ENCODE measurements at places on chromosomes 5 and 9.

DNA sequence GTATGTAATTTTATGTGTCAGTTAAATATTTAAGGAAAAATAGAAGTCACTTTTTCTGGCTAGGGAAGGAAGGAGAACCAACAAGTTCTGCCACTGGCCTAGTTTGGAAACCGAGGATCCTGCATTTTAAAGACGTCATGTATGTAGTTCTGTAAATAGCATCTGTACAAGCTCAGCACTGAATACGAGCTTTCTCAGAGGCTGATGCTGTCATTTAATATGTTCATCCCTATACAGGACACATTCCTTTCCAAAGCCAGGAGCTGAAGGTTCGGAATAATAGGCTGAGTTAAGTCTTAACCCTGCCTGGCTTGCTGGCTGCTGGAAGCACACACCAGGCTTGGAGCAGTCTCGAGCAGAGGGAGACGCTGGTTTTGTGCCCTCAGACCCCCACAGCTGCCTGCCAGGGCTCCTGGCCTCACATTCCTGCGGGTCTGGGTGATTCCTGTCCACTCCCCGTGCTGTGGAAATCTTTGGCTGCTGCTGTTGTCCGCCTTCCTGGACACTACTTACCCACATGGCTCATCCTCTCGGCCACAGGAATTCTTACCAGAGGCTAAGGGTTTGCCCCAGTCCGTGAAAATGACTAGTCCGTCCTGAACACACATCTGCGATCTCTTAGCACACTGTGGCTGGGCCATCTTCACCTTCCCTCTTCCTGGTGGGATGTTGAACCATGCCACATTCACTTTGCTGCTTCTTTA is 36.6 kb downstream of the SLC46A2 start:
- DNase-seq = no peak

GRCh38 chr5:30900367-30900766 is 293.1 kb upstream of the CDH6 start:
- DNase-seq = no peak

DNA sequence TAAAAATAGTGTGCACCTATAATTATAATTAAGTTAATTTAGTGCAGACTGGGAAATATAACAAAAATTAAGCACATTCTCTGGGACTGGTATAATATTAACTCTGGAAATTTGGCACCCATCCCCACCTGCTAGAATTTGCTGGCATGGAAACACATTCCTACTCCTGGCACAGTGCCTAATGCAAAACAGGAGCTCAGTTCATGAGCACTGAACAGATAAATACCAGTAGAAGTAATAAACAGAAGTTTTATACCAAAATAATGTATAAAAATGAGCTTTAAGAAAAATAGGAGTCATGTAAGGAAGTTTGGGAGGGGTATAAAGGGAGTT is 23.7 kb upstream of the NPR3 start:
- DNase-seq = no peak

DNA sequence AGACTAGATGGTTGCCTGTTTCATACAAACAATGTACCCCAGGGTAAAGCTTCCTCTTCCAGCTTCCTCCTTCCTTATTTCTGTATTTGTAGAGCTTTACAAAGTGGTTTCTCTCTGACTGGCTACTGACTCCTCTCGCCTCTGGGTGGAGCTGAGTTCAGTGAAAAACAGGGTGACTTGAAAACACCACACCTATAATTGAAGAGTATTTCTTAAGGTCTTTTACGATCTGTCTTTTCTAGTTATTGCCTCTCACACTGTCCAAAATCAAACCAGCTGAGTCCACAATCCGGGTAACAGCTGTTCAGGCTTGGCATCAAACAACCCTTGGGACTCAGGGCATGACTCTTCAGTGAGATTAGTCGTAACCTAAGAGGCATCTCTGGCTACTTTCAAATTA is 200.4 kb downstream of the ARRDC3 start:
- DNase-seq = no peak

GRCh38 chr9:77877976-77878375 is 153.6 kb downstream of the GNAQ start:
- no peak for DNase-seq

DNA sequence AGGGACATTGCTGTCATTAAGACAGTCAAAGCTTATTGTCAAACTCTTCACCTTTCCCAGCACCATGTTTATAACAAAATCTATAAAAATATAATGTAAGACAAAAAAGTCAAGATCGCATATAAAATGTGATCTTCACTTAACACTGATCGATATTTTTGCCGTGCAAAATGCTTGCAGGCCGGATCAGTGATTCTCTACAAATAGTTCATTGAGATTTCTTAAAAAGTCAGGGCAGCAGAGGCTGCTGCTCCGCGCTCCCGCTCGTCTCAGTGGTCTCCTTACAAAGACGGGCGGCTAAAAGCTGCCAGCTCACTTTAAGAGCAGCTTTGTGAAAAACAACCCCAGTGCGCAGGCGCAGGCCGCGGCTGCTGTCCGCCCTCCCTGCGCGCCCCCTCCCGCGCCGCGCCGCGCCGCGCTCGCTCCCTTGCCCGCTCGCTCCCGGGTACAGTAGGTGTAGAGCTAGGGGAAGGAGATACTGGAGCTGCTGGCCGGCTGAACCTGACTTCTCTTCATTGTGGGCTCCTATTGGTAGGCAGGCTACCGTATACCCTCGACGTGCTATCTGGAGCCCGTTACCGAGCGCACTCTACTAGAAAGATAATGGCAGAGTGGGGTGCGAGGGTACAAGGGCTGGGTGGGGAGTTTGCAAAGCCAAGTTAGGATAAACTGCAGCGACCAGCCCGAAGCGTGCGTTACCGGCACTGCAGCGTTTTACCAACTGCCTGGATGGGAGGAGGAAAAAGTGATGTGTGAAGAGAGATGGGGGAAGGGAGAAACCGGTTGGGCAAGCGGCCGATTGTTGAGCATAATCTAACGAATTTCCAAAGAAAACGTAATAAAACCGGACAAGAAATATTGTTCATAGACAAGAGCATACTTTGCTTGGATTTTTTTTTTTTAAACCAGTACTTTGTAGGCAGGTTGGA is at the start of gene ARRDC3:
ARRDC3 (minus strand) TSS at position 291 of the 929 bp plus-strand sequence; CDS start at position 66, 225 bp downstream.
- peak; percentile 90 for DNase-seq

DNA sequence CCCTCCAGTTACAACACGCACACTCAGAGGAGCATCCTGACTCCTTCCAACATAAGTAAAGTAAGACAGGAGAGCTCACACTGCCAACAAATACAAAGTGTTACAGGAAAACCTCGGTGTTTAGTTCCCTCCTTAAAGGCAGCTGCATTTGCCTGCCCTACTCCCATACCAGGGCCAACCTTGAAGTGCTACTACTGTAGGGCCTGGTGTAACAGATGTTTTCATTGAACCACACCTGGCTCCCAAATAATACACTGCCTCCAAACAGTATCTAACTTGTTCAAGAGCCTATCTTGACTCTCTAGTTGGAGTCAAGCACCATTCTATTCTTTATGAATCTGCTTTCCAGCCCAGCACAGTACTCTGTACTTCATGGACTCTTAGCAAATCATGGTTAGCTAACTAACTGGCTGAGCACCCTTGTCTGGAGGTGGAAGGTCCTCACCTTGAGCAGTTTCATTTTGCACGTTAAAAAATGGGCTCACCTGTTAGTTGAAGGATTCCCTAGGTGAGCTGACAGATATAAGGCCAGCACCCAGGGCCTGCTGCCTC is 34.6 kb downstream of the TTC39B start:
- DNase-seq = no peak

DNA sequence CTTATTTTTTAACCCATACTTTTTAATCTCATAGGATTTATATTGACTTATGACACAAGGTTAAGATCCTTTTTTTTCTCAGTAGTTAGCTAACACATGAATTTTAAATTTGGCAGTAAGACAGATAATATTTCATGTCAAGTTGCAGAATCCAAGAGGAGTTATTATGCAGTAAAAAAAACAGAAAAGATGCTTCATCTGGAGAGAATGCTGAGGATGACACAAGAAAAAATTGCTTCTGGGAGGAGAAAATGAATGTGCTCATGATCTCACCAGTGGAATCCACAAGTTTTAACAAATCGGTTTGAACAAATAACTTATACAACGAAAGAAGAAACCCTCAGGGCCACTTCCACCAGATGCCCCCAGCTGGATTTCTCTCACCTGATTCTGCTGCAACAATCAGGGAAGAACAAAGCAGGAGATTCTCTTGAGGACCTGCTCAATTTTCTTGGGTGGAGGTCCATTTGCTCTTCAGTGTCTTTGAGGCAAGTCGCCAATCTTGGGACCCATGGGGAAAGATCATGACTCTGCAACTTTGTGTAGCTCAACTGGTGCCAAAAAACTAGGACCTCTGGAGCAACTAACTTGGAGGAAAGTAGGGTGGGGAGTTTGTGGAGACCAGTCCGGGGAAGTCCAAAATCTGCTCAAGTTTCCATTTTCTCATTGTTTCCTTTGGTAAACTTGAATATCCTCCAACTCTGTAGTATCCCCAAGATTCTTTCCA is 50.5 kb upstream of the TNFSF15 start:
- DNase-seq = no peak

- DNase-seq = no peak
These were observed 114.5 kb downstream of the FER start for GRCh38 chr5:108862211-108862610.

- no peak for DNase-seq
These were observed 310.9 kb downstream of the BNC2 start for GRCh38 chr9:16559418-16560188.

DNA sequence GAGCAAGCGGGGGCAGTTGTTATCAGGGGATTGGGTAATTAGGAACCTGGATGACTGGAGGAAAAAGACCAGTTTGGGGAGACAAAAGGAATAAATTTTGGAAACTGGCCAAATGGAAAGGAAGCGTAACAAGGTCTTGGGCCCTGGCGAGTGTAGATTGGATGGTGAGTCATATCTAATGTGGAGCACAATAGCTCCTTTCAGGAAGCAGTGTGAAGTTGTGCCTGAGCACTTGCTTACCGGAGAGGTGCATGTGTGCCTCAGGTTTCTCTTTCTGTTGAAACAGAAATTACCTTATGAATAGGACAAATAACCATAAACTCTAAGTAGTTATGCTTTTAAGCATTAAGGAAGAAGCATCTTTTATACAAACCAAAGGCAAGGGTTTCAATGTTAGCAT is 176.4 kb downstream of the KIF4B start:
- no peak for DNase-seq

DNA sequence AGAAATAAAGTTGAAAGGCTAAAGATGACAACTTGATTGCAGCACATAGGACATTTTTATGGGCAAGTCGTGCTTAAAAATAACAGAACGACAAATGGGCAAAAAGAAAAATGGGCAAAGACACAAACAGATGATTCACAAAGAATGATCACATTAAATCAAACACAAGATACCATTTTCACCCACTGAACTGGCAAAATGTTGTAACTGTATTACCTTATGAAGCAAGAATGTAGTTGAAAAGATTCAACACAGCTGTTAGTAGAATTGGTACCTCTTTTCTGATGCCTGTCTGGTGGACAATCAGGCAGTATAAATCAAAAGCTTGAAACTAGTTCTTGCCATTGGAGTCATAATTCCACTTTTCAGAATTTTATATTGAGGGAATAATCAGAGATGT is 81.0 kb upstream of the PALM2AKAP2 start:
- no peak for DNase-seq

DNA sequence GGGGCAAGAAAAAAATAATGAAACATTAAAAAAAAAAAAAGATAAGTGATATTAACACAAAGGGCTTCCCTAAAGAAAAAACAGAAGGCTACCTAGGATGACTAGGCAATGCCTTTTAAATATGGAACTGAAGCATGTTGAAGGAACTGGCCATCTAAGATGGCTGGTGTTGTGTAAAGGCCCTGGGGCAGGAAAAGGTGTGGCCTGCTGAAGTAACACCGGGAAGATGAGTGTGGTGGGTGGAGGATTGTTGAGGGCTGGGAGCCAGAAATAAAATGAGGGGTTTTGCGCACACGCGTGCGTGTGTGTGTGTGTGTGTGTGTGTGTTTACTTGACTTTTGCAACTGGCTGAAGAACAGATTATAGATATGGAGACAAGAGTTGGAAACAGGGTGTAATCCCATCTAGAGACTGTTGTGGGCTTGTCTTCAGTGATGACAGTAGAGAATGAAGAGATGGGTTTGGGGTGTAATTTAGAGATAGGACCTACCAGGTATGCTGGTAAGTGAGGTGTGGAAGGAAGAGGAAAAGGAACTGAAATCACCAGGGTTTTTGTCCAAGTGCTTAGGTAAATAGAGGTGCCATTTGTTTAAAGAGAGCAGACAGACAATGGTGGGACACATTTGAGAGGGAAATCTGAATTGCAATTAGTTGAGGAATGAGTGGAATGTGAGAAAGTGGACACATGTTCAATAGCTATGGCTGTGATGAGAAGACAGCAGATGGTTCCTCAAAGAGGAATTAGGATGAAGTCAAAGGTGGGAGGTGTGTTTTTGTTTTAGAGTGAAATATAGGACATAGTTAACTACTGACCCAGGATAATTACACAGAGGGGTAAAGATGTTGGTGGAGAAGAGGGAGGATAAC is 33.9 kb downstream of the RAD23B start:
- DNase-seq = no peak

GRCh38 chr9:113475031-113475430 is 11.5 kb downstream of the RGS3 start:
- no peak for DNase-seq

- DNase-seq = no peak
These were observed 65.1 kb upstream of the IQGAP2 start for GRCh38 chr5:76337953-76338451.

- DNase-seq = no peak
These were observed 591.4 kb downstream of the CCDC171 start for GRCh38 chr9:16143947-16144890.

DNA sequence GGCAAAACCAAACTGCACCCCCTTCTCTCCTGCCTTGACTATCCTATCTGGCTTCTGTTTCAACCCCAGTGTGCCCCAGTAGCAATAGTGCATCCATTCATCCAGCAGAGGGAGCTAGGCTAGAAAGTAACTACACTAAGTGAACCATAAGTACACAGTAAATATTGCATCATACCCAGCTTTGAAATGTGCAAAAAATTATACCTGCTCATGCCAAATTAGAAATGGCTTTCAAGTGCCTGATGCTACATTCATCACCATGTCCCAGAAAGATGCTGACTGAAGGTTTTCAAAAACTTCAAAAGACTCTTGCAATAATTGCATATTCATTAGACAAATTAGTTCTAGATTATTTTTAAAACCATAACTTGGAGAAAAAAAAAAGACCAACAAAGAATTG is 153.5 kb downstream of the PRELID2 start:
- DNase-seq = no peak

DNA sequence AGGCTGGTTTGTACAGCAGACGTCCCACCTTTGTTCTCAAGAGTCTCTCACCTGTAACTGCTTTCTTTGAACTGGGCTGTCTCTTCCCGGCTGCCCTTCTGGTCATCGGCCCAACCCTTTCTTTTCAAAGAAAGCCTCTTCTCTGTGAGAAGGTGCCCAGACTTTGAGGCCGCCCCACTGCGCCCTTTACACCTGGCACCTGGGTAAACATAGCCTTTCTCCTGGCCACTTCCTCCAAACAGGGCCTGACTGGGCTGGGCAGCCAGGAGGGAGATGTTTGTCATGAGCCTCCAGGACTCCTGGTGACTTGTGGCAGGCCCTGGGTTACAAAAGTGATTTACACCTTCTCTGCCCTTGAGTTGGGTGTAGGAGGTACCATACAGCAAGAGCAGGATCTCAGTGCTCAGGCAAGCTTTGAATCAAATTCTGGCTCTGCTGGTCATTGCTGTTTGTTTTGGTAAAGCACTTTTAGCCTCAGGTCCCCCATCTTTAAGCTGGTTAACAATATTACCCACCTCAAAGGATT is 127.2 kb upstream of the CXCL14 start:
- DNase-seq = no peak

Measured in NCI-H1930 (cell line).